ENCODE measurements at places on chromosomes 2 and 18. TPM values are rescaled to one million over a fixed set of nuclear protein-coding genes. Genes with fewer than 3 reads are reported as not detected.

Gene ANKRD62
- polyA plus RNA-seq = not detected

Gene NTSR2
- polyA plus RNA-seq = not detected

Gene FSHR
- polyA plus RNA-seq = 0.43 TPM

Gene AP1S3
- 0.75 TPM for polyA plus RNA-seq

Gene POLR1B
- polyA plus RNA-seq = 11.6 TPM

Gene SPHKAP
- polyA plus RNA-seq = 29.8 TPM

- no peak for DNase-seq
Measured at GRCh38 chr2:27133195-27133875, 1.1 kb downstream of the PREB start.

- no peak for DNase-seq
Measured at GRCh38 chr2:188430705-188431104, 139.0 kb downstream of the GULP1 start.

GRCh38 chr18:56089612-56090258 lies 501.7 kb upstream of the TCF4 start:
- DNase-seq = no peak

- no peak for DNase-seq
Measured at GRCh38 chr2:239013678-239013976, 165.7 kb downstream of the TWIST2 start.

- DNase-seq = no peak
Measured at GRCh38 chr2:120930864-120931263, 195.2 kb downstream of the GLI2 start.

DNA sequence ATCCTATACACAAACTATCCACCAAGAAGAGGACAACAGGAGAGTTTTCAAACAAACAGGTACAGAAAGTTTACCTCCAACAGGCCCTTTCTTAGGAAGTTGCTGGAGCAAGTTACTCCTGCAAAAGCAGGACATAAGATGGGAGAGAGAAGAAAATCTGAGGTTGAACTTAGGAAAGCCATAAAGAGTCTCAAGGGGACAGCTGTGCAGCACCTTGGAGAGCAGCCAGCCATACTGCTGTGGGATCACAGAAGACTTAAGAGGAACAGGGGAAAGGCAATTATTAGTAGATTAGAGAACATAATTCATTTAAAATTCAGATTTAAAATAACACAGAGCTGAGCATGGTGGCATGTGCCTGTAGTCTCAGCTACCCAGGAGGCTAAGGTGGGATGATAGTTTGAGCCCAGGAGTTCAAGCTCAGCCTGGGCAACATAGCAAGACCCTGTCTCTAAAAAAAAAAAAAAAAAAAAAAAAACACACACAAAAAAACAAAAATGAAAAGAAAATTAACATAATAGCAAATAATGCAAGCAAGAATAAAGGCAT lies 148.1 kb upstream of the SIX3 start:
- no peak for DNase-seq

- DNase-seq = no peak
Measured at GRCh38 chr2:10119027-10119325, 3.6 kb upstream of the RRM2 start.

GRCh38 chr18:70641156-70641775 lies 352.4 kb downstream of the SOCS6 start:
- no peak for DNase-seq

DNA sequence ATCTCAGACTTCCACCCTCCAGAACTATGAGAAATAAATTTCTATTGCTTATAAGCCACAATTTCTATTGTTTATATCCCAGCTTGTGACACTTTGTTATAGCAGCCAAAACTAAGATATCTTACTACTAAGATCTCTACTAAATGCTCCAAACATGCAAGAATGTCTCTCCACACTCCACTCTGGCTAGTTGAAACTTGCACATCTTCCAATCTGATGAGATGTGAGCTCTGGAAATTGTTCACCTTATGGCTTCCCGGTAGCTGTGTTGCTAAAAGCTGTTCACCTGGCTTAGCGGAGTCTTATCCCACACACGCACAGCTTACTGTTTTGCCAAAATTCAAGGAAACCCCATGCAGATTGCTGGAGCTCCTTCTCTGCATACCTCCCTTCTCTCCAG lies 43.9 kb downstream of the PKDCC start:
- no peak for DNase-seq

- no peak for DNase-seq
Measured at GRCh38 chr18:73617981-73618380, 529.7 kb downstream of the FBXO15 start.

GRCh38 chr2:156279446-156280150 lies 52.9 kb downstream of the NR4A2 start:
- DNase-seq = peak; percentile 50

- DNase-seq = no peak
Measured at GRCh38 chr2:58967736-58968135, 726.6 kb upstream of the FANCL start.

DNA sequence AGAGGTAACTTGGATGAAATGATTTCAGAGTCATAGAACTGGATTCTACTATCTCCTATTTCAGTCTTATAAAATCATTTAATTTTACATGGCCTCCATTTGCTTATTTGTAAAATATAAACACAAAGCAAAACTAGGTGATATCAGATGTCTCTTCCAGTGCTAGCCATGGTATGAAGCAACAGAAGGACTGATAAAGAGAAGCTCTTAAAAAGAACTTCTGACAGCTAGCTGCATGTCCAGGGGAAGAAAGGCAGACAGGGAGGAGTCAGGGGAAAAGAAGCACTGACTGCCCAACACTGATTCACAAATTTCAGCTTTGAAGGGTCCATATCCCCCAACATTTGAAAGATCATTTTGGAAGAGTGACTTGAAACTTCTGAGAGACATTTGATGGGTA lies 6.4 kb downstream of the SLC8A1 start:
- DNase-seq = no peak

DNA sequence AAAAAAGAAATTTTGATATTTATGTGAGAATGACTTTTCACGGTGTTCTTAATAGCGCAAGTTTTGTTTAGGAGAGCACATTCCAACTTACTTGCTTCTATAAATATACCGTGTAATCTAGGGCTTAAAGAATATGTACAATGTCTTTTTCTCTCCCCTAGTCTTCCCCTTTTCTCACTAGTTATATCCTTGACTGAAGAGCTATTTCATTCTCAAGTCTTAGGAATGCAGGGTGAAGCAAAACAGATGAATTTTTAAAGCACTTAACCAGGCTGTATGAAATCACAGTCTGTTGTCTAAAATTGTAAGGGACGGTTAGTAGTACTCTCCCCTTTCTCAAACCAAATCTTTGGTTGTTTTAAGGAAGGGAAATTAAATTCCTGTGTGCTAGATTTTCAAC lies 29.6 kb upstream of the SLC30A6 start:
- DNase-seq = no peak

All from forelimb muscle (tissue), 1 donor.